ENCODE measurements at places on chromosomes 13 and 19.

DNA sequence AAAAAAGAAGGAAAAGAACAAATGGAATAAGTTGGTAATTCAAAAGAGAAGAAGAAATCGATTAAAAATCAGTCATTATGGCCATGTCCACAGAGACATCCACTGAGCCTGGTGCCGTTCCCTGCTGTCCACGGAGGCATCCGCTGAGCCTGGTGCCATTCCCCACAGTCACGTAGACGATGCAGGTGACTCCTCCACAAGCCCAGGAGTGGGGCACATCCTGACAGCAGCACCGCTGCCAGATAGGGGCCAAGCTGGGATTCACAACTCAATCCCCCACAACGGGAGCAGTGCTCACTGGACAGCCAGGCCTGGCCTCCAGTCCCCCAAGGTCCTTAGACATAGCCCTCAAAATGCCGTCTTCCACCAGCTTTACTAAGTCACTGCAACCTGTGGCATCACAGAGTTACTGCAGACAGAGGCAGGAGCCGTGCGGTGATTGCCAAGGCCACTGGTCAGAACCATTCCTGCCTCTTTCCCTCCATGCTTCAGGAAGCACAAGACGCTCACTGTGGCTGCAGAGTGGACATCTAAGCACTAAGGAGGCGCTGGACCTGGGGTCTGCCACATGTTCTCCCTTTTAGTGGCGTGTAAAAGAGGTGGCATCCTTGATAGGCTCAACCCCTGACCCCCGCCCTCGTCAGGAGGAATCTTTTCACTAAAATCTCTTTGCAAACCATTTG is 131.5 kb upstream of the SPACA7 start:
- H3K27me3 ChIP-seq, result peaks cover 7% of the 10 kb centered on the region
- no peaks in the 10 kb centered on the region for H3K4me1 ChIP-seq
- no peaks in the 10 kb centered on the region for H3K36me3 ChIP-seq
- no peak overlapping the region for H3K4me3 ChIP-seq
- no peak overlapping the region for H3K27ac ChIP-seq

- H3K4me3 ChIP-seq, result no peak overlapping the region
- peaks cover 12% of the 10 kb centered on the region for H3K27me3 ChIP-seq
- H3K4me1 ChIP-seq, result peaks cover 10% of the 10 kb centered on the region
- H3K27ac ChIP-seq, result no peak overlapping the region
Measured at GRCh38 chr19:46529622-46530451, 34.2 kb upstream of the PNMA8B start.

DNA sequence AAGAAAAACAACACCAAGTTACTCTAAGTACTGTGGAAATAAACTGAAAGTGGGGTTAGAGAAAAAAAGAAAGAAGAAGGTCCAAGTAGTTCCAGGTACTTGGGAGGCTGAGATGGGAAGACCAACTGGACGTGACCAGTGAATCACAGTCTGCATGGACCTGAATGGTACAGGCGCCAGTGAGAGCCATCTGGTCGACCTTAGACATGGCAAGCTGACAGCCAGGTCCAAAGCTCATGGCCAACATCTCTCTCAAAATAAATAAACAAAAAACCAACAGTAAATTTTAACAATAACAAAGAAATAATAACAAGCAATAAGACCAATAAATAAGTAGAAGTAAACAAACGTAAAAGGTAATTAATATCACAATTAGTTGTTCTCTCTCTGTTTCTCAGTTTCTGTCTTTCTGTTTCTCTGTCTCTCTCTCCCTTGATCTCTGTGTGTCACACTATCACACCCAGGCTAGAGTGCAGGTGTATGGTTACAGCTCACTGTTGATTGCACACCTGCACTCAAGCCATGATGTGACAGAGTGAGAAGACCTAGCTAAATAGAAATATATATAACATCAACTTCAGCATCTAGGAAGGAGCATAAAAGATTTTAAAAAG is 31.6 kb upstream of the ZNF724 start:
- no peak overlapping the region for H3K27ac ChIP-seq
- no peak for DNase-seq
- no peaks in the 10 kb centered on the region for H3K36me3 ChIP-seq
- no peak overlapping the region for H3K4me3 ChIP-seq
- H3K4me1 ChIP-seq, result peaks cover 7% of the 10 kb centered on the region

DNA sequence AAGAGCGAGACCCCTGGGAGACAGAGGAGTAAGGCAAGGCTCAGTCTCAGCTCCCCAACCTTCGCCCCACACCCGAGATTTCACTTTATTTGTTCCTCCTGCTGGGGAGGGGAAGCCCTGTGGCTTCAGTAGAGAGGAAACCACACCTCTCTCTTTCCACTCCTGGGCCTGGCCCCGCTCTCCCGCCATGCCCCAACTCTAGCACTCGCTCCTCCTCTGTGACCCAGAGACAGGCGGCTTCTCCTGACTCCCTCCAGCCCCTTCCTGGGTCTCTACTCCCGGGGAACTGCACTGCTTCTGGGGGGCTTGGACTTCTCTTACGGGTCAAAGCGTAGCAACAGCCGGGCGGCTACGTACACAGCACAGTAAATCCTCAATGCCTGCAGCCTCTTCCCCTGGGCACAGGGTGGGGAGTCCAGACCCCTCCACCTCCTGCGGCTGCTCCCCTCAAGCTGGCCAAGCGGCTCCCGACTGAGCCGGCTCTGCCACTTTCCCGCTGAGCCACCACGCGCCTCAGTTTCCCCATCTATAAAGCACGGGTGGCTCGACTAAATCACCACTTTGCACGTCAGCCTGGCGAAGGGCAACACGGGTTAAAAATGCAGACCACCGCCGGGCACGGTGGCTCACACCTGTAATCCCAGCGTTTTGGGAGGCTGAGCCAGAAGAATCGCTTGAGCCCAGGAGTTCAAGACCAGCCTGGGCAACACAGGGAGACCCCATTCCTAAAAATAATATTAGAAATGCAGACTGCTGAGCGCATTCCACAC is 1.4 kb downstream of the RNF126 start:
- H3K4me3 ChIP-seq, result peak overlapping the region; percentile 98
- peaks cover 33% of the 10 kb centered on the region for H3K4me1 ChIP-seq
- peak overlapping the region; percentile 99 for H3K27ac ChIP-seq
- no peaks in the 10 kb centered on the region for H3K36me3 ChIP-seq

DNA sequence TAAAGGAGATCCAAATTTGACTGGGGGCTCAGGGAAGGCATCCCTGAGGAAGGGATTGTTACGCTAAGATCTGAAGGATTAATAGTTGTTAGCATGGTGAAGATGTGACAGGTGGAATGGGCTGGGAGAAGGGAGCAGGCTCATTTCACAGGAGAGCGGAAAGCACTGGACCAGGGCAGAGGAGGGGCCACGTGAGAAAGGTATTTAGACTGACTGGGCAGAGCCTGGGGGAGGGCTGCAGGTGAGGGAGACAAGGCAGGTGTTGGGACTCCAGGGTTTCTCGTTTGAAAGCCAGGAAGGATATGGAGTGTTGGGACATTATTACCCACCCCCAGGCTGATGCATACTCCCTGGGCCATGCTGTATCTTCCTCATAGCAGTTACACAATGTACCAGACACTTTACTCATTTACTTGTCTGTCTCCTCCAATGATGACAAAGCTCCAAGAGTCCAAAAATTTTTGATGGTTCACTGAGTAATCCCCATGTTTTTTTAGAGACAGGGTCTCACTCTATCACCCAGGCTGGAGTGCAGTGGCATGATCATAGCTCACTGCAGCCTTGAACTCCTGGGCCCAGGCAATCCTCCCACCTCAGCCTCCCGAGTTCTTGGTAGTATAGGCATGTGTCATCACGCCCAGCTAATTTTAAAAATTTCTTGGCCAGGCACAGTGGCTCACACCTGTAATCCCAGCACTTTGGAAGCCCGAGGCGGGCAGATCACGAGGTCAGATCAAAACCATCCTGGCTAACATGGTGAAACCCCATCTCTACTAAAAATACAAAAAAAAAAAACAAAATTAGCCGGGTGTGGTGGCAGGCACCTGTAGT is 2.3 kb downstream of the TRAPPC6A start:
- no peaks in the 10 kb centered on the region for H3K36me3 ChIP-seq
- DNase-seq, result no peak
- H3K27ac ChIP-seq, result peak overlapping the region; percentile 66
- peaks cover 6% of the 10 kb centered on the region for H3K27me3 ChIP-seq
- H3K4me1 ChIP-seq, result peaks cover 56% of the 10 kb centered on the region
- H3K4me3 ChIP-seq, result peak overlapping the region; percentile 43

- no peaks in the 10 kb centered on the region for H3K36me3 ChIP-seq
- peaks cover 12% of the 10 kb centered on the region for H3K27me3 ChIP-seq
- peaks cover 15% of the 10 kb centered on the region for H3K4me1 ChIP-seq
- DNase-seq, result peak; percentile 42
Measured at GRCh38 chr19:13234518-13234917, 84.3 kb downstream of the IER2 start.

- DNase-seq, result no peak
- H3K4me1 ChIP-seq, result no peaks in the 10 kb centered on the region
- H3K27me3 ChIP-seq, result peaks cover 2% of the 10 kb centered on the region
- H3K27ac ChIP-seq, result no peak overlapping the region
- H3K4me3 ChIP-seq, result no peak overlapping the region
Measured at GRCh38 chr19:33702606-33703437, 81.1 kb downstream of the CHST8 start.

DNA sequence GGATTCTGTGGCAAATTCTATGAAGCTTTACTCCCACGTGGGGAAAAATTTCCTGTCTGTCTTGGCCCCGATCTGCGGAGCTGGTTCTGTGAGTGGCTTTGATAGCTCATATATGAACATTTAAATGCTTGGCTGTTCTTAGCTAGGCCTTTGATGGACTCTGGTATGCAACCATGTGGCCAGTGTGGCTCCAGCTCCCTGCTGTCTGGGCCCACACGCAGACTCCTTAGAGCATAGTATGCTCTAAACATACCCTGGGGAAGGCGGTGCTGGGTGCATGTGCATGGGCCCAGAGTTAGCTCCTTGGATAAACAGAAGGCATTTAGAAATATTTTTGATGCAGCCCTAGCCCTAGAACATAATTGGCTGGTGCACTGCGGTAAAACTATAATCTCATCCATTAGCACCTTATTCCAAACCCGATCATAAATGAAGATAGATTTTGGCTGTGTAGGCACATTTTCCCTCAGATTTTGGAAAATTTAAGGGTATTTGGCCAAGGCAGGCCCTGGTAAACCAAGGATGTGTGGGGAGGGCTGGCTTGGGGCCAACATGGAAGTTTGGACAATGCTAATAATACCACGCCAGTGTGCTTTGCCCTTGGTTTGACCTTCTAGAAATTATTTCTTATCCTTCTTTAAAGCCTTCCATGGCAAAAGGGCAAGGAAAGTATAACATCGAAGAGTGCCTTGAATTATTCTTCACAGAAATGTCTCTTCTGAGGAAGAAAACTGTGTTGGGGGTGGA is 153.5 kb downstream of the LMO7 start:
- no peak overlapping the region for H3K27ac ChIP-seq
- H3K36me3 ChIP-seq, result no peaks in the 10 kb centered on the region
- DNase-seq, result no peak
- no peaks in the 10 kb centered on the region for H3K27me3 ChIP-seq

- no peaks in the 10 kb centered on the region for H3K36me3 ChIP-seq
- no peak overlapping the region for H3K27ac ChIP-seq
- H3K4me1 ChIP-seq, result no peaks in the 10 kb centered on the region
- H3K4me3 ChIP-seq, result no peak overlapping the region
- no peak for DNase-seq
- H3K27me3 ChIP-seq, result no peaks in the 10 kb centered on the region
Measured at GRCh38 chr13:40079721-40080120, 424.3 kb downstream of the COG6 start.

DNA sequence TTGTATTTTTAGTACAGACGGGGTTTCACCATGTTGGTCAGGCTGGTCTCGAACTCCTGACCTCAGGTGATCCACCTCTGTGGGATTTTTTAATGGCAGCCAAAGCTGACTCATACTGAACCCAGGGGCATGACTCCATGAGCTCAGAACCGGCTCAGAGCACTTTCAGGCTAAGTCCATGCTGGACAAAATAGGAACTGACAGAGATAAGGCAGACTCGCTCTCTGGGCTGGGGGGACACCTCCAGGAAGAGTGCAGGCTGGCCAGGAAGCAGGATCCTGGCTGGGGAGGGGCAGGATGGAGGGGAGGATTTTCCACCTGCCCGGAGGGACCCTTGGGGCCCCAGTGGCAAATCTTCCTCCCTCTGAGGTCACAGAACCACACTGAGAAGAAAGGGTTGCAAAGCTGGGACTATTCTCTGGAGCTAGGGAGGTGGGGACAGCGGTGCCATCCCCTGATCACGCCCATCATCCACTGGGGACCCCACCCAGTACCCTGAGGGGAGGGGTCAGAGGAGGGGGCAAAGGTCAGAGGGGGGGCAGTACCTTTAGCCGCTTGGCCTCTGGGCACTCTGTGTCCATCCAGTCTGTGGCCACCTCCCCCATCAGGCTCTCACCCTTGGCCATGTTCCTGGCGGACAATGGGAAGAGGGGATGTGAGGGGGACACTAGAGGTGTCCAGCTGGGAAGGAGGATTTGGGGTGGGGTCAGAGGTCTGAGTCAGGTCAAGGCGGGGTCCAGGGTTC is 31.1 kb downstream of the NOTCH3 start:
- H3K27ac ChIP-seq, result no peak overlapping the region
- no peak overlapping the region for H3K4me3 ChIP-seq
- no peaks in the 10 kb centered on the region for H3K4me1 ChIP-seq
- H3K36me3 ChIP-seq, result no peaks in the 10 kb centered on the region
- H3K27me3 ChIP-seq, result peaks cover 4% of the 10 kb centered on the region

- H3K27ac ChIP-seq, result no peak overlapping the region
- H3K36me3 ChIP-seq, result no peaks in the 10 kb centered on the region
- no peak overlapping the region for H3K4me3 ChIP-seq
- peaks cover 6% of the 10 kb centered on the region for H3K27me3 ChIP-seq
- no peak for DNase-seq
Measured at GRCh38 chr13:109874484-109875454, 88.4 kb upstream of the IRS2 start.

DNA sequence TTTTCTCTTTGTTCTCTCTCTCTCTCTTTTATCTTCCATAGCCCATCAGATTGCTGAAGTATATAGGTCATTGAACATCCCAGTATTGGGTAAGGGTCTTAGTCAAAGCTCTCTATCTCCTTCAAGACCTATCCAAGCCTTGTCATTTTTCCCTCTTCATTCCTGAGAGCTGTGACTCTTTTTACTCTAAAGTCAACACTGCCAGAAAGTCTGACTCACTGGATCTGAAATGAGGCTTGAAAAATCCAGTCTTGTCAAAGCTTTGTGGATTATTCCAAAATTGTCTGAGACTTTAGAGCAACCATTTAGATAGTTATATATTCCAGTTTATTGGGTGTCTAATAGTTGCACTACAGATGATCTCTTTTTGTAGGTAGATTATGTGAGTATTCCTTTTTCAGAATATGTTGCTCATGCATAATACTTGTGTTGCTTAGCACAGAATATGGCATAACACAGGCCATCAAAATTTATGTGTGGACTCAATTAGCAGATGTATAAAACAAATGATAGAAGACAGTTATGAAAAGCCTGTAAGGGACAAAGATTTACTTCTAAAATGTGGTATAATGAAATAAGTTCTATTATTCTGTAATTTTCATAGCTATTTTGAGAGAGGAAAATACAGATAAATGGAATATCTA is 389.3 kb upstream of the PCDH9 start:
- H3K36me3 ChIP-seq, result no peaks in the 10 kb centered on the region
- no peaks in the 10 kb centered on the region for H3K4me1 ChIP-seq
- DNase-seq, result no peak

All from immature natural killer cell (primary cell).